ENCODE measurements at places on chromosomes 2 and 18.
A peak's percentile ranks its signal among the peaks of the same experiment; 100 is the strongest.

DNA sequence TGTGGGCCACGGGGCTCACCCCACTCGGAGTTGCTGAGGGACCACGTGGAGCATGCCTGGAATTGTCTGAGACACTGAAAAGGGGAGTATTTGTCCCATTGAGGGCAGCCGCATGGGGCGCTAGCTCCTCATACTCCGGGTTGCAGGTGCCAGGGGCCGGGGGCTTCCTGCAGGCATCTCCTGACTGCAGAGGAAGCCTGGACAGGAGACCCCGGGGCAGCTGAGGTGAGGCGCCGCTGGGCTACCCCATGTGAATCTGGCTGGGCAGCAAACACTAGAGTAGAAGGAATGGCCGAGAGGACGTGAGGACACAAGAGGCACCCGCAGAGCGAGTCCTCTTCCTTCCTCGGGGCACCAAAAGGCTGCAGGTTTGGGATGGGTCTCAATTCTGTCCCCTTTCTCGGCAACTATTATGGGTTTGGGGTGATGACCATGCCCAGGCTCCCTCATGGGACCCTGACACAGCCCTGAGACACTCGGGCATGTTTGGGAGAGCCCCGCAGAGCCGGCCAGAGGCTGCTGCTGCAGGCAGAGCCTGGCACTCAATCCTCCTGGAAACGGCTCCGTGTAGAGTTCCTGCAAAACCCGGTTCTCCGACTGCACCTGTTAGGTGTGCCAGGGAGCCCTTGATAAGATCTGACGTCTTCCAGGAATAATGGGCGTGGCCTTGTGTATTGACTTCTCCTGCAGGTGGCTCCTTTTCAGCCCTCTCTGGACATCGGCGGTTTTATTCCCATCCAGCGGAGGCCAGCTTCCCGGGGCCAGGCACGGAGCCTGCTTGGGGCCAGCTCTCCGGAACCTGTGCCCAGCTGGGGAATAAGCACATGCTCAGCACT is 77.0 kb downstream of the CTIF start:
- no peak for DNase-seq

DNA sequence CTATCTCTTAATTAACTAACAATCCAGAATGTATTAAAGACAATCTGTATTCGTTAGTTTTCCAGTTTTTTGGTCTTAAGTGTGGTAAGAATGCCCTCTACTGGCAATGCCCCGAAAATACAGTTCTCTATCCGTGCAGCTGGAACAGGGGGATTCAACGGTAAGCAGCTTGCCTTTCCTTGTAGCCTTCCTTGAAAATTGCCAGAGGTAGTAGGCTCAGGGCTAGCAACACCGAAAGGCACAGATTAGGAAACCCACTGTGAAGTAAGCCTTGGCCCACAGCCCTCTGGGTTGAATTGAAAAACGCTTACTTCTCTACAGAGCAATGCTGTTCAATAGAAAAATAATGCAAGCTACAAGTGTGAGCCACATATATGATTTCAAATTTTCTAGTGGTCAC is 17.1 kb upstream of the VPS4B start:
- DNase-seq = peak; percentile 67

- DNase-seq = no peak
These were observed 100.6 kb downstream of the CMPK2 start for GRCh38 chr2:6764968-6765723.

DNA sequence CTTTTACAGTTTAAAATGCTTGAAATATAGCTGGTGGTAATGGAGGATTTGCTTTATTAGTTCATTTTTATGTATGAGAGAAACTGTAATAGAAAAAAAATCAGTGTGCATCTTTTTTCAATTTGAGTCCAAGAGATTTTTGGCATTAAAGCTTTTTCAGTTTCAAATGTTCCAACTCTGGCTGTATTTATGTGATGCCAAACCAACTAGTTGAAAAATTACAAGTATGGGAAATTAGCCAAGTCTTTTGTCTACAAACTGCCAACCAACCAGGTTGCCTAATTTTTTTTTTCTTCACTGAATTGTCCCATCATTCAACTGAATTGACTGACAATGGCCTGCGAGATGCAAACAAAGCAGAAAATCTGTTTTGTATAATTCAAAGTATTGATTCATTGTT is 95.7 kb downstream of the ICOS start:
- no peak for DNase-seq

GRCh38 chr2:8514274-8514662 is 167.6 kb upstream of the ID2 start:
- DNase-seq = no peak

- DNase-seq = peak; percentile 66
These were observed 64.1 kb downstream of the POLE4 start for GRCh38 chr2:75022516-75022915.

Measured in iris pigment epithelial cell (primary cell).